ENCODE measurements at places on chromosomes 6 and 20.
A peak's percentile ranks its signal among the peaks of the same experiment; 100 is the strongest.

DNA sequence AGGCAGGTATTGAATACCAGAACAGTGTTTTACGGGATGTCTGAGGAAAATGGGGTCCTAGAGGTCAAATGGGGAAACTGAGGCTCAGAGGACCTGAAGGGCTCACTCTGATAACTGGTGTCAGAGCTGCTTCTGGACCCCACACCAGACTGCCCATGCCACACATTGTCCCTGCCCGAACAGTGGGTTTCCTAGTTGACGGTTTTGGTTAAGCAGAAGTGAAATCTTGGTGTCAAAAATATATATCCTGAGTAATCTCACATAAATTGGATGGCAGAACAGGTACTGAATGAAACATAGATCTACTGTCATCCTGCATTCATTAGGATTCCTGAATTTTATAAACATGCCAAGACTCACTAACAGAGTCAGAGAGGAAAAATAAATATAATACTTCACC lies 16.3 kb downstream of the NOX3 start:
- no peak for DNase-seq

- no peak for DNase-seq
These were observed 7.2 kb downstream of the FAM120B start for GRCh38 chr6:170313716-170314295.

GRCh38 chr20:56004007-56004406 lies 1.3 kb downstream of the CBLN4 start:
- DNase-seq = peak; percentile 88

DNA sequence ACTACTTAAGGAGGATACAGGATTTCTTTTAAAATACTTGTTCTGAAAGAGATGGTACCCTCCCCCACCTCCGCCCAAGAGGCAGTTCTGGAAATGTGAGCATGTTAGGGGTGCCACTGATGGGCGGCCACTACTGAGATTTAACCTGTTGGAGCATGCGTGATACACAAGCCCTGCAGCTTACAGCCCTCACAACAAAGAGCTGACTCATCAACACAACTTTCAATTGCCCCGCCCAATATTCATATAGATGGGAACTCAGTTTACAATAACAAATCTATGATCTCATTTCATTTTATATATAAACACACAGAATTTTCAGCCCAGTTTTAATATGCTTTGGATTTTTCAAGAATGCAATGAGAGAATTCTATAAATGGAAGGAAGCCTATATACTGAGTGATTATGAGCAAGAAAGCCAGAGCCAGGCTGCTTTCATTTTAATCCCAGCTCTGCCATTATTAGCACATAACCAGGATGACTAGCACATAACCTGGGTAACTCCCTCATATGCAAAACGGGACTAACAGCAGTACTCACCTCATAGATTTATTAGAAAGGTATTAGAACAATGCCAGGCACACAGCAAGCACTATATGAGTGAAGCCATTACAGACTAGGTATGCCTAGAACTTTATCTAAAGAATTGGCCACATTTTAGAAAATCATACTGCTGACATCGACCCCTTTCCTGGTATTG lies 45.6 kb upstream of the IPCEF1 start:
- DNase-seq = no peak

GRCh38 chr6:102525336-102525735 lies 1131.8 kb downstream of the GRIK2 start:
- no peak for DNase-seq

DNA sequence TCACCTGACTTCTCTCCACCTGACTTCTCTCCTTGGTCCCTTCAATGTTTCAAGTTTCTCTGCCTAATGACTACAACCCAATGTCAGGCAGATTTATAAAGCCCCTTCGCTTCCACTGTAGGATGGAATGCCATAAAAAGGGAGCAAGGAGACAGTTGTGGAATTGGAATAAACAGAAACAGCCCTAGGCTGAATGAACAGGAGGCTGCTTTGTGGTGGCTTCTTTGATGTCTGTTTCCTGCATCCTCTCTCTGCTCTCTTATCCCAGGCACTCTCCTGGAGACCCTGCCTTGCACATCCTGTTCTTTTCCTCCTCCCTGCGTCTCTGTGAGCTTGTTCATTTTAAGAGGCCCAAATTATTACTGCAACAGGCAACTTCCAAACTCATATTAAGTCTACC lies 16.9 kb downstream of the MUCL3 start:
- DNase-seq = no peak

DNA sequence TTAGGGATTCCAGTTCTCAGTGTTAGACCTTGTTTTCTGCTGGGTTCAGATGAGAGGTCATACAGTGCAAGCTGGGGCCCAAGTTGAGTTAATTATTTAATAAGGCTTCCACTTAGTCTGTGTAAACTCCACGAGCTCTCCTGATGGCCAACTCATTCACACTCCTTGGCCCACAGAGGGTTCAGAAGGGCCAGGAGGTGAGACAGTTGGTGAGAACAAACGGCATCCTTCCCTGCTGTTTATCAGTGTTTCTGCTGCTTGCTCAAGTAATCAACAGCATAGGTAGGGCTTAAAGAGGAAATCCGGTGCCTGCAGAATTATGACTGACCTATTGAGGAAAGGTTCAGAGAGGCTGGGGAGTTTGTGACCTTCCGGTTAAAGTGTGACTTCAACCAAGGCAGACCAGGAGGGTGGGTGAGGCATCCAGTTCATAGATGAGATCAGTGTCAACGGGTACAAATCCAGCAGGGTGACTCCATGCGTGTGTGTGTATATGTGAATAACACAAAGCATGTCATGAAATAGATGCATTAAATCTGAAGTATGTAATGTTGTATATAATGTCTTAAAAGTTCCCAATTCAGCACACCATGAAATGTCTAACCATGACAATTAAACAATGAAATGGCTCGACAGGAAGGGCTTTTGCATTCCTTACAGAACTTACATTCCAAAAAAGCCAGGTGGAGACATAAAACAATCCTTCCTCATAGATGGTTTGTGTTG lies 37.4 kb upstream of the BCAS1 start:
- no peak for DNase-seq

DNA sequence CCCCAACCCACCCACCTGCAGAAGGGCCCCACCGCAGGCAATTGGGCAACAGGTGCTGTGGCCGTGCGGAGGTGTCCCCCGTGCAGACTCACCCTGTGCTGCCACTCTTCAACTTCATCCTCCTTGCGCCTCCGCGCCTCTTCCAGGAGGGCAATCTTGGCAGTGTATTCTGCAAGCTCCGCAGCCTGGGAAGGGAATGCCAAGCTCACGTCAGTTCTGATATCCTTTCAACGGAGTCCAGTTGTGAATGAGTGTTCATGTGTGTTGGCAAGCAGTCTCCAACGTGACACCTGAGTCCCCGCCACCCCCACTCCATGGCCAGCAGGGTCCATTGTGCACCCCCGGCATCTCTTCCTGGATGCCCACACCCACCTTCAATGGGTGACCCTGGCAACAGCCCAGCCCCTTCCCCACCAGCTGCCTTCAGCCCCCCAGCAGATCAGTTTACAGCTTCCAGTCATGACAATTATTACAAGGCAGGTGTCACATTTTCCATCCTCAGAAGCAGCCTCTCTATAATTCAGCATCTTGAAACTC lies 49.9 kb downstream of the EZR start:
- DNase-seq = no peak

DNA sequence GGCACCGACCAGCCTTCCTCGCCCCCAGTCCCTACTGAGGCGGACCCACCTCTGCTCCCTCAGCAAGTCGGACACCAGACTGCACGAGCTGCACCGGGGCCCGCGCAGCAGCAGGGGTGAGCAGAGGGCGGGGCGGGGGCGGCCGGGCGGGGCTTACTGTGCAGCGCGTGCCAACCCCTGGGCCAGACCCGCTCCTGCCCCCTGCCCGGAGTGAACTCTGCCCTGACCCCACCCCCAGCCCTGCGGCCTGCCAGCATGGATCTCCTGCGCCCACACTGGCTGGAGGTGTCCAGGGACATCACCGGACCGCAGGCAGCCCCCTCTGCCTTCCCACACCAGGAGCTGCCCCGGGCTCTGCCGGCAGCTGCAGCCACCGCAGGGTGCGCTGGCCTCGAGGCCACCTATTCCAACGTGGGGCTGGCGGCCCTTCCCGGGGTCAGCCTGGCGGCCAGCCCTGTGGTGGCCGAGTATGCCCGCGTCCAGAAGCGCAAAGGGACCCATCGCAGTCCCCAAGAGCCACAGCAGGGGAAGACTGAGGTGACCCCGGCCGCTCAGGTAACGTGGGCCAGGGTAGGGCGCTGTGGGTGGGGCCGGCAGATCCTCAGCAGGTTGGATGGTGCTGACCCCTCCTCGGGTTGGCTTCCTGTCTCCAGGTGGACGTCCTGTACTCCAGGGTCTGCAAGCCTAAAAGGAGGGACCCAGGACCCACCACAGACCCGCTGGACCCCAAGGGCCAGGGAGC lies 1.5 kb upstream of the SLC2A4RG start:
- no peak for DNase-seq

DNA sequence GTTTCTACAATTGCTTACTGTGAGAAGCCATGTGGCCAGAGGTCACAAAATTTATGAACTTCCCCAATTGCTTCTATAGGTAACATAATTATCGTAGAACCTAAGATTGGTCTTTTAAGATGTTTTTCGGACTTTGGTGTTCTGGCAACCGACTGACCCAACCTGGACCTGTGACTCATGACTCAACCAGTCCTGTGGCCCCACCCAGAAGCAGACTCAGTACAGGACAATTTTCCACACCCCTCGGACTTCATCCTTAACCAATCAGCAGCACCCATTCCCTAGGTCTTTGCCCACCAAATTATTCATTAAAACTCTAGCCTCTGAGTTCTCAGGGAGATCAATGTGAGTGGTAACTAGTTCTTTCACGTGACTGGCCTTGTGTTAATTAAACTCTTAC lies 26.4 kb upstream of the AKAP12 start:
- DNase-seq = no peak

DNA sequence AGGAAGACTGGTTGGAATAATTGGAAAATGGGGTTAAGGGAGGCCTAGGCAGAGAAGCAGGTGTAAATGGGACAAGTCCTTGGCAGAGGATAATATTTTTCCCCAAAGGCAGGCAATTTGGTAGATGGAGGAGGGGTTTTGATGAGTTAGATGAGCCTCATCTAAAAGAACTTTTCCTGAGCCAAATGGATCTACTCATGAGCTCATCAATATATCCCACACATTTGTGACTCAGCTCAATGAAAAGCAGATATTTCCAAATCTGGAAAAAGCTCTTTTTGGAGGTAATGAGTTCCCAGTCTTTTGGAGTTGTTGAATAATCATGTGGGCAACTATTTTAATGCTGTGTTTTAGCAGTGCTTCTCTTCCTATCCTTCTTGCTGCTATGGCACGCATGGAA lies 685.5 kb upstream of the CITED2 start:
- DNase-seq = no peak

GRCh38 chr6:166952567-166953486 lies 3.5 kb downstream of the RNASET2 start:
- no peak for DNase-seq

DNA sequence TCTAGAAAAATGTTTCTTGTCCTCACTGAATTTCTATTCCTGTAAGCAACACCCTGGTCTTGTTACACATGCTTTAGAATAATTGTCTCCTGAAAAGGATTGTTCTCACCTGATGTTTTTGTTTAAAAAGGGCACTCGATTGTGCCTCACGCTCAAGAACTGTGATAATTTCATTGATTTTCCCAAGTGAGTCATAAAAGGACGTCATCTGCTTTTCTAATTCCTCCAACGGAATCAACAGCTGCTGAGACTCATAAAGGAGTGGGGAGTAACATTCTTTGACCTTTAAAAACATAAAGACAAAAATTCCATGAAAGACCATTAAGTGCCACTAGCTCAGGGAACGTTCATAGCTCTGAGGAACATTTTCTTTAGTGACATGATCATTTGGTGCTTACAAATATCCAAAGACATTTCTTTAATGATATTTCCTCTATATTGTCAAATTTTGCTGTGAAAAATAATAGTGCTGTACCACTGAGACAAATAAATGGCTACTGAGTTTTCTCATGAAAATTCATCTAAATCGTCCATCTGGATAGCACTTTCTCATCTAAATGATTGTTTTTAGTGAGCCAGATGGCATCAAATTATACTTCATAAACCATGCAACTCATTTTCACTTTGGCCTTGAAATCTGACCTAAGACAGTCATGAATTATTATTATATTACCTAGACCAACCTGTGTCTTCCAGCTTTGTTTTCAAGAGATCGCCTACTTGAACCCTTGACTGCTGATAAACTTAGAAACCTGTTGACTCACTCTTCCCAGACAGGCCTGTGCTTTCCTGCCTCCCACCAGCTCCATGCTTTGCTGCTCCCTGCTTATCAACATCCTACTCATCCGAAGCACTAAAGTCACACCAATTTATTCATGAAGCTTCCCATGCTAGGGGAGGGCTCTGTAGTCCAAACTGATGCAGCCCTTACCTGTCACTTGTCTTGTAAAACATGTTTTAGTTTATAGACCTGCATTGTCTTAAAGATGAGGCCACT lies 178.2 kb downstream of the SYNE1 start:
- no peak for DNase-seq

DNA sequence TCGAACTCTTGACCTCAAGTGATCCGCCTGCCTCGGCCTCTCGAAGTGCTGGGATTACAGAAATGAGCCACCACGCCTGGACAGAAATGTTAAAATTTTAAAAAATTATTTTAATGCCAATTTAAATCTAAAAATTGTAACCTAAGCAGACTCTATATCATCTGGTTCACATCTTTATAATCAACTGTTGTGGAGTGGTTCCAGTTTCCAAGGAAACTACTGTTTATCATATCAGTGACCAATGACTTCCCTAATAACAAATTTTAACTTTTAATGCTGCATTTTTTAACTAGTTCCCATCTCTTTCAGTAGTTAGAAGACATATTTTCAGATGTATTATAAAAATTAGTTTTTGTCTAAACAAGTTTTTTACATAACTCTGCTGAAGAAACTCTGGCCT lies 5.2 kb upstream of the BTN3A2 start:
- DNase-seq = no peak

GRCh38 chr6:78615430-78615904 lies 251.9 kb upstream of the IRAK1BP1 start:
- DNase-seq = no peak

GRCh38 chr20:43936104-43936770 lies 21.6 kb downstream of the TOX2 start:
- DNase-seq = no peak

DNA sequence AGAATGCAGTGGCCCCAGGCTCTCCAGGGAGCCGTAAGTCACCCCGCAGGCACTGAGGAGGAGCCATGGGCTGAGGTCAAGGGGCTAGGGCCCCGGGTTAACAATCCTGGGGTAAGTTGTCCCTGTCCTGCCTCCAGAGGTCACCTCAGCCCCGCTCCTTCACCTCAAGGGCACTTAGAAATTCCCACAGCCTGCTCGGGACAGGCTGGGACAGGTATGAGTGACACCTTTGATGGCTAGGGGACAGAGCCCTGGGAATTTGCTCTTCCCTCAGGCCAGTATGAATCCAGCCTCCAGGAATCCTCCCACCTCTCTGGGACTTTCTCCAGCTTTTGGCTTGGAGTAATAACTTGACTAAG lies 3.5 kb upstream of the GRM4 start:
- DNase-seq = no peak

GRCh38 chr6:155706341-155706740 lies 250.7 kb upstream of the NOX3 start:
- DNase-seq = no peak

- DNase-seq = peak; percentile 62
These were observed at the start of gene CD109 for GRCh38 chr6:73695619-73696421. CD109 (plus strand) TSS chr6:73696203; CDS start chr6:73696216, 13 bp downstream.

- DNase-seq = no peak
These were observed 15.5 kb upstream of the KIF25 start for GRCh38 chr6:167981916-167982462.

- DNase-seq = no peak
These were observed 7.0 kb downstream of the UBD start for GRCh38 chr6:29552512-29553051.

All from urothelium cell line (cell line).